Nucleus accumbens (tissue), 56 donors: ENCODE measurements at places on chromosomes 3 and 15.

- DNase-seq = no peak
Observed at GRCh38 chr3:123447749-123448517, 957 bp downstream of the ADCY5 start.

GRCh38 chr3:21729888-21730459 lies 21.0 kb downstream of the ZNF385D start:
- no peak for DNase-seq

GRCh38 chr3:47553407-47553806 lies 25.3 kb downstream of the CSPG5 start:
- no peak for DNase-seq

DNA sequence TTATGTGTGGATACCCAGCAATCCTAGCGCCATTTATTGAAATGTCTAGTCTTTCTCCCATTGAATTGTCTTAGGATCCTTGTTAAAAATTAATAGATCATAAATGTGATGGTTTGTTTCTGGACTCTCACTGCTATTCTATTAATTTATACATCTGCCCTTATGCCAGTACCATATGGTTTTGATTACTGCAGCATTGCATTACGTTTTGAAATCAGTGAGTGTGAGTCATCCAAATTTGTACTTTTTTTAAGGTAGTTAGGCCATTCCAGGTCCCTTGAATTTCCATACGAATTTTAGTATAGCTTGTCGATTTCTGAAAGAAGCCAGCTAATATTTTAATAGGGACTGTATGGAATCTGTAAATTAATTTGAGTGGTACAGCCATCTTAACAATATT lies 648.6 kb upstream of the ZNF385D start:
- no peak for DNase-seq

- no peak for DNase-seq
Observed at GRCh38 chr15:25060996-25061620, 106.3 kb downstream of the SNRPN start.

GRCh38 chr3:169112153-169112892 lies 551.2 kb downstream of the MECOM start:
- no peak for DNase-seq

GRCh38 chr3:126914226-126914625 lies 68.7 kb upstream of the PLXNA1 start:
- DNase-seq = no peak
